GM04504 (cell line): ENCODE measurements at places on chromosomes 6 and 20.

GRCh38 chr20:8877294-8877693, 191.6 kb upstream of the PLCB4 start:
- DNase-seq, result no peak

DNA sequence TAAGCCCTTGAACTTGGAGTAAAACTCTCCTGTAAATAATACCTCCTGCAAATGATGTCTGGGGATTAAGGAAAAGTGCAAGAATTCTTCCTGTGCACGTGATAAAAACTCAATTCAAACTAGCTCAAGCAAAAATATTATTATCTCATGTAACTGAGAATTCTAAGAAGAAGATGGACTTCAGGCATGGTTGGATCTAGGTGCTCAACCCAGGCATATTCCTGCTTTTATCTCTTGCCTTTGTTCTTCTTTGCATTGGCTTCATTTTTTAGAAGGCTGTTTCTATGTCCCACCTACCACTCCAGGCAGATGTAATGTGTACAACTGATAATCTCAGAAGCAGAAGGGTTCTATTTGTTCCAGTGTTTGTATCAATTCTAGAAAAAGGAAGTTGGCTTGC, 95.8 kb downstream of the DACT2 start:
- DNase-seq, result no peak

- DNase-seq, result peak; percentile 37
Observed at GRCh38 chr6:31441365-31442267, 38.2 kb downstream of the MICA start.

DNA sequence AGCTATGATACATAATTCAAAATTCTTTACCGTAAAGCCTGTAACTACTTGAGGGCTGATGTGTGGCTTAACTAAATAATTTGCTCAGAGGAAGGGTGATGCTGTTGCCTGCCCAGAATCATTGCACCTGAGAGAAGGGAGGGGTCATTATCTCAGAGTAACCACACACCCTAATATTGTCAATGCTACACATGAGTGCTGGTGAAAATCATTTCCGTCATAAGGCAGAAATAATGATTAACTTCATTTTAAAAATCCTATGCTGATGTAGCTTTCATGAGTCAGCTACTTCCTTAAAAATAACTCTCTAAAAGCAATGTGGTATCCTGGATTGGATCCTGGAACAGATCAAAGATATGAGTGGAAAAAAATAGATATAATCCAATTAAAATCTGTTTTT, 146.4 kb upstream of the FAM83B start:
- DNase-seq, result no peak

- no peak for DNase-seq
Observed at GRCh38 chr20:48313324-48313723, 514.5 kb downstream of the PREX1 start.

GRCh38 chr20:3164763-3165410, 5.2 kb upstream of the FASTKD5 start:
- no peak for DNase-seq

- DNase-seq, result peak; percentile 19
Observed at GRCh38 chr20:6708010-6708409, 59.5 kb upstream of the BMP2 start.

- DNase-seq, result peak; percentile 40
Observed at GRCh38 chr6:132483779-132484679, 28.9 kb downstream of the STX7 start.

- DNase-seq, result no peak
Observed at GRCh38 chr20:32017711-32018251, 7.5 kb downstream of the CCM2L start.

- no peak for DNase-seq
Observed at GRCh38 chr6:94510877-94511276, 1066.5 kb upstream of the MANEA start.

GRCh38 chr6:137361701-137362100, 132.5 kb downstream of the OLIG3 start:
- no peak for DNase-seq

DNA sequence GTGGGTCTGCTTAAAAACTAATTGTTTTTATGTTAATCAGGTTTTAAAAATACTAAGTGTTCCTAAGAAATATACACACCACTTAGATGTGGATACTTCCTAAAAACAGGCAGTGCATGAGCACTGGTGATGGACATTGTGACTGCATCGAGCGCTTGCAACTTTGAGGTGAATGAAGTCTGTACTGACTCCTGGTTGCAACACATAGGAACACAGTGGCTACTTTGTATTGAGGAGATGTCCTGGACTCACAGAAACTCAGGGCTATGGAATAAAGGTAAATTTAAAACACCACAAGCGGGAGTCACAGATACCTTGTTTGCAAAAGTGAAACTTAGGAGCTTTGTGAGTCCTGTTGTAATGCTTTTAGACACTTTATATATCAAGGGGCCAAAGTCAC, 55.6 kb upstream of the POLR1H start:
- DNase-seq, result no peak

GRCh38 chr6:106973836-106974335, 643 bp downstream of the CD24 start:
- no peak for DNase-seq

GRCh38 chr6:71190809-71191208, 97.8 kb upstream of the OGFRL1 start:
- no peak for DNase-seq

GRCh38 chr6:98904096-98904495, 43.6 kb downstream of the FBXL4 start:
- no peak for DNase-seq

GRCh38 chr6:35037664-35038038, 103.5 kb downstream of the TCP11 start:
- DNase-seq, result no peak

GRCh38 chr6:144155529-144155928, 5.2 kb downstream of the STX11 start:
- no peak for DNase-seq

DNA sequence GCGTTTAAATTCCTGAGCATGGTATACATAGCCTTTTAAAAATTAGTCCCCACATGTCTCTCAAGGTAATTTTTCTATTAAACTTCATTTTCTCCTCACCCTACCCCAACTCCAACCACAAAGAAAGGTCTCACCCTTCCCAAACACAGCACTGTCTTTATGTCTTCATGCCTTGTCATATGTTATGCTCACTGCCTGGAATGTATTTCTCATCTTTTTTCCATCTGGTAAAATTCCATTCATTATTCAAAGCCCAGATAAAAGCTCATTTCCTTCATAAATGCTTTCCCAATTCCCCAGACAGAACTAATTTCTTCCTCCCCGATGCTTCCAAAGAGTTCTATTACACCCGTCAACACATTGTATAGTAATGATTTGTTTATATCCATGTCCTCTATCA, 302.0 kb downstream of the ALDH8A1 start:
- peak; percentile 24 for DNase-seq

- DNase-seq, result no peak
Observed at GRCh38 chr6:143872201-143872600, 7.9 kb downstream of the ZC2HC1B start.

- no peak for DNase-seq
Observed at GRCh38 chr20:9103955-9104354, 35.1 kb downstream of the PLCB4 start.

- DNase-seq, result no peak
Observed at GRCh38 chr6:44036196-44036595, 91.1 kb downstream of the MRPL14 start.

- DNase-seq, result no peak
Observed at GRCh38 chr20:53905019-53905819, 165.2 kb downstream of the BCAS1 start.

DNA sequence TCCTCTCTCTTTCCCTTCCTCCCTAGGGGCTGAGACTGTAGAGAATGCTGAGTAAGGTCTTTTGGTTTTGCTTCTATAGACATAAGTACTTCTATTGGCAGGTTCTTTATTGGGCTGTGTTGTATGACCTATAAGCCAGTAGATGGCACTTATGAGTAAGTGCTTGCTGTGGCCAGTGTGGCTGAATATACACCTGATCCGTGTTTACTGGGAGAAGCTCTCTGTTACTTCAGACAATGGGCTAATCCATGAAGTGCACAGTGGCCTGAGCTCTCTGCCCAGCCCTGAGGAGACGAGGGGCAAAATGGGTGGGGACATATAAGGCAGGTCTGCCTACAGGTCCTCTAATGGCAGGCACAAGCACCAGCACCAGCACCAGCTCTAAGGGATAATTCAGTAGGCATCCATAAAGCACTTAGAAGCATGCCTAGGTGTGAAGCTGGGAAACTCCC, 610.3 kb downstream of the RNF144B start:
- peak; percentile 10 for DNase-seq

- DNase-seq, result no peak
Observed at GRCh38 chr6:97136626-97137358, 146.2 kb downstream of the MMS22L start.

- no peak for DNase-seq
Observed at GRCh38 chr6:163188746-163189145, 225.8 kb upstream of the QKI start.

DNA sequence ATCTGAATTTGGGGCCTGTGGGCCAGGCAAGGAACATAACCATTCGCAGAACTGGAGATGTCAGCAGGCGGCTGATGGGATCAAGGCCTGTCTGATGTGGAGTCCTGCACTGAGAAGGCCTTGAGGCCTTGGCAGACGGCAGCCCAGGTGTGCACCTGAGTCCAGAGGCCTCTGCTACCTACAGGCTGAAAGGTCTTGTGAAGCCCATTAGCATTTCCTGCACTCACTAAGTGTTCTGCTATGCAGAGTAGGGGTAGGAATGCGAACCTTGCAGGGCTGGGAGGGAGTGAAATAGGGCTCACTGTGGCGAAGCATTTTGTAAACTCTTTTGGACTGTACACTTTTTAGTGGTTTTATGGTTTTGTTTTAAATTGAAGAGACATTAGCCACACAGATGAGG, 48.3 kb upstream of the RNF24 start:
- DNase-seq, result no peak

DNA sequence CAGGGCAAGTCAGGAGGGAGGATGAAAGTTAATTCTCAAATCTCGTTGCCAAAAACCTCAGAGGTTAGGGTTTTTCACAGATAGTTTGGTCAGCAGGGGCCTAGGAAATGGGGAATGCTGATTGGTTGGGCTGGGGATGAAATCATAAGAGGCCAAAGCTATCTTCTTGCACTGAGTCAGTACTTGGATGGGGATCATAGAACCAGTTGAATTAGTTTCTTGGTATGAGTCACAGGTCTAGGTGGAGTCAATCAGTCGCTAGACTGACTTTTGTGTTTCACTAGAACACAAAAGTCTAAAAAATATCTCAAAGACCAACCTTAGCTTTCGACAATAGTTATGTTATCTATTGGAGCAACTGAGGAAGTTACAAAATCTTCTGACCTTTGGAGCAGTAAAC, 368.5 kb downstream of the TBC1D32 start:
- DNase-seq, result no peak

- no peak for DNase-seq
Observed at GRCh38 chr6:131868836-131869235, 61.0 kb downstream of the ENPP1 start.

- DNase-seq, result no peak
Observed at GRCh38 chr6:168150551-168151320, 71.7 kb upstream of the FRMD1 start.

GRCh38 chr20:60058879-60059278, 100.7 kb downstream of the CDH26 start:
- no peak for DNase-seq

DNA sequence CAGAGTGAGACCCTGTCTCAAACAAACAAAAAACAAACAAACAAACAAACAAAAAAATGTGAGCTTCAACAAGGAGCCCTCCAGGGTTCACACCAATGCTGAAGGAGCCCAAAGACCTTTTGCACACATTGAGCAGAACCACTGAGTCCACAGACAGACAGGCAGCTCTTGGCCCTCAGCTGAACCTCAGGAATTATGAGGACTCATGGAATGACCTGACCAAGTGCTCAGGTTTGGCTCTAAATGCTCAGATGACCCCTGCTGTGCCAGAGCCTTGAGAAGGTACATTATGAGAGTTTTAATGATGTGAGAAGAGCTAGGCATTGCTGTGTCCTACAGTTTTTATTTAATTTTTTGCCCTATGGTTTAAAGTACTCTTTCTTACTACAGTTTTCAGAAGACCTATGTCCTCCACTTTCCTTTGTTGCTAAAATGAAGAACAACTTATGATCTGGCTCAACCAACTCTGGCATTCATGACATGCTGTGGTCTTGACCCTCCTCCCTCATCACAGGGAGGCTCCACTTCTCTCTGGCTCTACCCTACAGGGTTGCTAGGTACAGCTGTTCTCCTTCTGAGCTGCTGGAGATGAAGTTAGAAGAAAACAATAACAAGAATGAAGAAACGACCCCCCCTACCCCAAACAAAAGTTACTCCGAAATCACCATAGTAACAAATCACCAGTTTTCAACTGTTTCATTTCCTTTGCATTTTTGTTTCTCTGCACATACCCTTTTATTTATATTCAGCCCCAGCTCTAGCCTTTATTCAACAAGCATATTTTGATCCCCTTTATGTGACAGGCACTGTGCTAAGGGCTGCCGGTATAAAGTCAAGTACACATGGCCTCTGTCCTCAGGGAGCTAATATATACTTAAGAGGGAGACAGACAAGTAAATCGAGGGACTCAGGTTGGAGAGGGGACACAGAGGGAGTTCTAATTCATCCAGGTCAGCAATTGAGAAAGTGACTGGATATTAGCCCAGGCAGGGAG, 128.7 kb upstream of the TRAF3IP2 start:
- DNase-seq, result no peak

DNA sequence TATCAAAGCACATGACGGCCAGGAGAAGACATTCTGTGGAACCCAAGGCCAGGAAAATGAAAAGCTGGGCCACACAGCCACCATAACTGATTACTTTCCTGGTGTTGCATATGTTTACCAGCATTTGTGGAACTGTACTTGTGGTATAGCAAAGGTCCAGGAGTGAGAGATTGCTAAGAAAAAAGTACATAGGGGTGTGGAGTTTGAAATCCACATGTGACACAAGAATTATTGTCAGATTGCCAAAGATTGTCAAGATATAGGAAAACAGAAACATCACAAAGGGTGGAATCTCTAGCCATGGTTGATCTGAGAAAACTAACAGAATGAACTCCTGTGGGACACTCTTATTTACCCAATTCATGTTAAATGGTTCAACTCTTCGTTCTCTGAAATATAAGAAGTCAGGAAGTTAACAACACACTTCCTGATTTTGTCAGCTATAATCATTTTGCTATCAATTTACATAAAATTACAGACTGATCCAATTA, at the start of gene OR2B2:
OR2B2 (minus strand) TSS at position 441 of the 491 bp plus-strand sequence; CDS start at position 364, 77 bp downstream.
- no peak for DNase-seq

GRCh38 chr6:150403458-150404246, 34.8 kb downstream of the IYD start:
- DNase-seq, result no peak

DNA sequence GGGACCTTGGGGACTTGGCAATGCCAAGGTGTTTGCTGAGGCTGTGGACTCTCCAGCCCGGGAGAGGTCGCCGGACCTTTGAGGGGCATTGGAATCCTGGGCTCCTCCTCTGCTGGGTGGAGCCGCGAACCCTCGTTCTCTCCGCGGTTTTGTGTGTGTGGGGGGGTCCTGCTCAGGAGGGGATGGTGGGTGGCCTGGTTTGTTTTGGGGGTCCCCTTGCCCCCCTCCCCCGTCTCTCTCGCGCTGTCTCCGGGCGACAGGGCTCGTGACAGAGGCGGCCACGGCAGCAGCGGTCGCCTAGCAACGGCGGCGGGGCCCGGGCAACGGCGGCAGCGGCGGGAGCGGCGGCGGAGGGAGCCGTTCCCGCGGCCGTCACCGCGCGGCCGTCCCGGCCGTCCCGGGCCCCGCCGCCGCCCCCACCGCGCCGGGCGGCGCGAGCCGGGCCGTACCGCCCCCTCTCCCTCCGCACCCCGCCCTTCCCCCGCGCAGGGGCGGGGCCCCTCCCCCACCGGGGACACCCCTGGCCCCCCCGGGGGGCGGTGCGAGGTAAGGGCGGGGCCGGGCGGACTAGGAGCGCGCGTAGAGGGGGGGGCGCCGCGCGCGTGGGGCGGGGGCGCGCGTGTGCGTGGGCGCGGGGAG, 7.8 kb downstream of the SYNGAP1 start:
- no peak for DNase-seq

GRCh38 chr6:111602481-111603011, 3.1 kb downstream of the TRAF3IP2 start:
- no peak for DNase-seq
